Naive thymus-derived CD4-positive, alpha-beta T cell (primary cell): ENCODE measurements at places on chromosomes 1 and 21. TPM values are rescaled to one million over a fixed set of nuclear protein-coding genes. Genes with fewer than 3 reads are reported as not detected.

CSF3R gene
- 0.21 TPM for polyA plus RNA-seq

GRCh38 chr21:40507978-40508377, 339.0 kb downstream of the DSCAM start:
- DNase-seq = no peak

CHML gene
- polyA plus RNA-seq = 6.8 TPM

- no peak for DNase-seq
These were observed 14.6 kb upstream of the UMODL1 start for GRCh38 chr21:42056468-42056867.

ASAP3 gene
- 0.47 TPM for polyA plus RNA-seq

SLAMF9 gene
- polyA plus RNA-seq = not detected

DNA sequence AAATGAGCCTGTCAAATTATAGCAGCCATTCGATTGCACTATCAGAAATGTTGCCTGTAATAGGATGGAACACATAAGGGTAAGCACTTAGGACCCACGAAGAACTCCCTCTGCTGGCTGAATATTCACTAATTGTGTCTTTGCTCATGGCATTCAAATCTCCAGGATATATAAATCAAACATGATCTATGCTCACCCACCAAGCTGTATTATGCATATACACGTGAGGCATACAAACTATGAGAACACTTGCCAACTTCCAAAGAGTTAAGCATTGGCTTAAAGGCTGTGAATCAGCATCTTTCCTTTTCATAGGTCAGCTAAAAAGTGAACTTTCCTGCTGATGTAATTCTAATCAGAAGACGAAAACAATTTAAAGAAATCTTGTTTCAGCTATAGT, 34.5 kb downstream of the TMPRSS15 start:
- DNase-seq = no peak

SUSD4 gene
- polyA plus RNA-seq = 21.5 TPM

GRCh38 chr1:92698932-92699331, 86.0 kb downstream of the EVI5 start:
- no peak for DNase-seq

IL22RA1 gene
- not detected for polyA plus RNA-seq

DNA sequence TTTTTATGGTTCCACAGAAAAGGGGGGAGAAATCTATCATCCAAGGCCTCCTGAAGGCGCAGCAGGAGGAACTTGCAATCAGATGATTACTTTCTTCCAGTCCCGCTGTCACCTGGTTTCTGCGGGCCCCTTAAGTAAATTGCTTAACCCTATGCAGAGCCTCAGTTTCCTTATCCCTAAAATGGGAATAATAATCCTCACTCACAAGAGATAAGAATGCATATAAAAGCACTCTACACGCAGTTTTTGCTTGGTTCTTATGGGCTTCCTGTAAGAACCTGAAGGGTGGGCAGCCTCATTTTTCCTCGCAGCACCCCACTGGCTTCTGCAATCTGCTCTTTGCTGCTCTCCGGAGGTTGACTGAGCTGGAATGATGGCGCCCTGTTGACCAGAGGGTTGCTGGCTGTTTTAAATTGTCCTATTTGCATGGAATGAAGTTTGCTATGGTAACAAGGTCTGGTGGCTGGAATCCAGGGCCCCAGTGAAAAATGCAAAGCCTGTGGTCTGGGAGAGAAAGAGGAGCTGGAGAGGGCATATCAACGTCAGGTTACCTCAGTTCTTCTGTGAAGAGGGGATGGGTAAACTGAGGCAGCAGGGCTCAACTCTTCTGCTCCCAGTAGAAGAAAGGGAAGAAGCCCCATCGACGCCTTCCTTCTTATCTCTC, 1.0 kb upstream of the KAZN start:
- no peak for DNase-seq

LRRC38 gene
- polyA plus RNA-seq = not detected

DNA sequence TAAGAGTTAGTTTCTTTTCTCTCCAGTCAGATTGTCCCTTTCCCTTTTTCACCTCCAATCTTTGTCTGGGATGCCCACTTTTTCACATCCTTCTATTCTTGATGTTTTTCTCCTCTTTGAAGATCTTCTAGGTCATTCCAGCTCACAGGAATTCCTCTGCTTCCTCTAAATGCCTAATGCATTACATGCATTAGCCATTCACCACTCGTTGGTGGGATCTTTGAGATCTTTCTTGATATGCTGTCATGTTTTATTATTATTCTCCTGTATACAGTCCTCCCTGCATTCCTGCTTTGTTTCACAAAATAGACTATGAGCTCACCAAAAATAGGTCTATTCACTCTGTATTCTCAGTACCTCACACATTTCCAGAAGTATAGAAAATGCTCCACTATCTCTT, 129.0 kb downstream of the LYPLAL1 start:
- DNase-seq = no peak

- no peak for DNase-seq
These were observed 48.8 kb downstream of the PRDX6 start for GRCh38 chr1:173525926-173526325.

DNA sequence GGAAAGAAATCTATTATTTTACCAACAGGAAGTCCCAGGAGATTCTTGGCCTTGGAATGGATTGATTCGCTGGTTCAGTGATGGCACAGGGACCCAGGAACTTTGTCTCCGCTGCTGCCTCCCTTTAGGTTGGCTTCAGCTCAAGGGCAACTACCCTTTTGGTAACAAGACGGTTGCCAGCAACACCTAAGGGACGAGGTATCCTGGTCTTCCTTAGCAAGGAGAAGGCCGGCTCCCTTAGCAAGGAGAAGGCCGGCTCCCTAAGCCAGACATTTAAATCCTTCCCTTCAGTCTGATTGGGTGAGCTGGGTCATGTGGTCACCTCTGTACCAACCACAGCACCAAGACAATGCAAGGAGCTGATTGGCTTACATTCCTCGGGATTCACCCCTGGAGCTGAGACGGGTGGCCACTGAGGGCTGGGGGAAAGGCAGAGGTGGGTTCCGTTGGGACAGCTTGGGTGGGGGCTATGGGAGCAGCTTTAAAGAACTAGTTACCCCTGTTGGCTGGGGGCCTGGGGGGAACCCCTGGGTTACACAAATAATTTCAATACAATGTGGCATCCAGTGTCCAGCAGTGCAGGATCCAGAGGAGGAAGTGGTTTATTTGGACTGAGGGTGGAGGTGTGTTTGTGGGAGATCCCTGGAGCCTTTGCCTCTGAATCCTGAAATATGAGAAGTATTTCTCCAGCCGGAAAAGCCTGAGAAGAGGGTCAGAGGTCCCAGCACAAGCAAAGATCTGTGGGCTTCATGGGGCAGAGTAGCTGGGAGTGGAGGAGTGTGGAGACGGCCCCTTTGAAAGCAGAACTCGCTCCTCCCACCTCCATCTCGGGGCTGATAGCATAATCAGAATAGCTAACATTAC, 20.7 kb upstream of the CLIC4 start:
- DNase-seq = no peak

DNA sequence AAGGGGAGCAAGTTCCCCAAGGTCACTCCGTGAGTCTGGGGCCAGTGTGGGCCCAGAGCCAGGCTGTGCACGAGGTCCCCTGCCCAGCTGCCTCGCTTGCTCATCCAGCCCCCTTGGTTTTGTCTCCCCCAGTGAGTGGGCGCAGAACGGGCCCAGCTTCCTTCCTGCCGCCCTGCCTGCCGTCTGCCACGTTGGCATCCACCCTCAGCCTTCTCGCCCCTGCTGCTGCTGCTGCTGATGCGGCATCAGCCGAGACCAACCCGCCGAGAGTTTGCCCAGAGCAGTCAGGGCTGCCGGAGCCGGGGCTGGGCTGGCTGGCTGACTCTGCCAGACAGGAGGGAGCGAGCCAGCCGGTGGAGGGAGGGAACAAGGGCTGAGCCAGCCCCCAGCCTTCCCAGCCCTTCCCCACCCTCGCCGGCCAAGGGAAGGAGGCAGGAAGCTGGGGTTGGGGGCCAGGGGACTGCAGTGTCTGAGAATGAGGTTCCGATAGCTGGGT, 31.4 kb upstream of the WASF2 start:
- DNase-seq = peak; percentile 61

DNA sequence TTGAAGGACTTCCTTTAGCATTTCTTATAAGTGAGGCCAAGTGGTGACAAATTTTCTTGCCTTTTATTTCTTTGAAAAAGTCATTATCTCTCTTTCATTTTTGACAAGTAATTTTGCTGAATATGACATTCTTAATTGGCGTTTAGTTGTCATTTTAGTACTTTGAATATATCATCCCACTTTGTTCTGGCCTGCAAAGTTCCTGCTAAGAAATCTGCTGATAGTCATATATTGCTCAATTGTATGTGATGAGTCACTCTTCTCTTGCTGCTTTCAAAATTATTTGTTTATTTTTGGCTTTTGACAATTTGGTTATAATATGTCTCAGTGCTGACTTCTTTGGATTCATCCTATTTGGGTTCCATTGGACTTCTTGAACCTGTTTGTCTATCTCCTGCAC, 312.6 kb downstream of the DUSP10 start:
- no peak for DNase-seq

CFHR4 gene
- polyA plus RNA-seq = not detected

ASCL5 gene
- 0.15 TPM for polyA plus RNA-seq

GRCh38 chr1:160236806-160237205, 25.5 kb downstream of the DCAF8 start:
- DNase-seq = no peak

DNA sequence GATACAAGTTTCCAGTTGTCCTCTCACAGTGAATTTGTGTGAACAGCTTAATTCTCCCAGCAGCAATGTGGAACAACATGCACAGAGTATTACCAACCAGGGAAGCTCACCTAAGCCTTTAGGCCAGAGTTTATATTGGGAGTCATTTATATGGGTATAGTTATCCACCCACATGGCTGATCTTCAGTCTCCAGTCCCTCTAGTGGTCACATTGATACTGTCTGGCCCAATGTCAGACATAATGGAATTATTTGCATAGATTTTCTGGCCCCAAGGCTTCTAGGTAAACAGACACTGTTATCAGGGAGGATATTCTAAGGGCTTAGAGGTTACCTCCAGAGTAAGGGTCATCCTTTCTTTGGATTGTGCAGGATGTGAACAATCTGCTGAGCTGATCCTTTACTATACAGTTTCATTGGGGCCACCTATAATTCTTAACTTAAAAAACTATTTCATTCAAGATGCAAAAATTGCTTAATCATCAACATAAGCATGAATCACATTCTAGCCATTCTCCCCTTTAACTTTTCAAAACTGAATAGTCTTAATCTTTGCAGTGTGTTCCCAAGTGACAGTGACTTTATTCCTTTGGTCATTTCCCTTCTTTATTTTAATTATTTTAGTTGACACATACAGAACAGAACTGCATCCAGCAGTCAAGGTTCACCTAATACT, 210.9 kb downstream of the LTN1 start:
- no peak for DNase-seq

- peak; percentile 3 for DNase-seq
These were observed 25.2 kb downstream of the RCAN1 start for GRCh38 chr21:34589511-34590282.

DNA sequence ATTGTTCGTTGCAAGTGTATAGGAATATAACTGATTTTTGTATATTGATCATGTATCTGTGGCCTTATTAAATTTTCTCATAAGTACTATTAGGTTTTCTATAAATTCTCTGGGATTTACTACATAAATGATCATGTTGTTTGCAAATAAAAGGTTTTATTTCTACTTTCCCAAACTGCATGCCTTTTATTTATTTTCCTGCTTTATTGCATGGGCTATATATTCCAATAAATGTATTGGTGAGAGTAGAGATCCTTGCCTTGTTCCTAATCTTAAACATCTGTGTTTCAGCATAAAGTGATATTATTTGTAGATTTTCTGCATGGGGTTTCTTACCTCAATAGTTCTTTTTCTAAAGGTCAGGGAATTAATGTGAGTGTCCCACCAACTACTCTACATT, 107.0 kb upstream of the CD55 start:
- DNase-seq = no peak

GPATCH3 gene
- polyA plus RNA-seq = 12.5 TPM

DNA sequence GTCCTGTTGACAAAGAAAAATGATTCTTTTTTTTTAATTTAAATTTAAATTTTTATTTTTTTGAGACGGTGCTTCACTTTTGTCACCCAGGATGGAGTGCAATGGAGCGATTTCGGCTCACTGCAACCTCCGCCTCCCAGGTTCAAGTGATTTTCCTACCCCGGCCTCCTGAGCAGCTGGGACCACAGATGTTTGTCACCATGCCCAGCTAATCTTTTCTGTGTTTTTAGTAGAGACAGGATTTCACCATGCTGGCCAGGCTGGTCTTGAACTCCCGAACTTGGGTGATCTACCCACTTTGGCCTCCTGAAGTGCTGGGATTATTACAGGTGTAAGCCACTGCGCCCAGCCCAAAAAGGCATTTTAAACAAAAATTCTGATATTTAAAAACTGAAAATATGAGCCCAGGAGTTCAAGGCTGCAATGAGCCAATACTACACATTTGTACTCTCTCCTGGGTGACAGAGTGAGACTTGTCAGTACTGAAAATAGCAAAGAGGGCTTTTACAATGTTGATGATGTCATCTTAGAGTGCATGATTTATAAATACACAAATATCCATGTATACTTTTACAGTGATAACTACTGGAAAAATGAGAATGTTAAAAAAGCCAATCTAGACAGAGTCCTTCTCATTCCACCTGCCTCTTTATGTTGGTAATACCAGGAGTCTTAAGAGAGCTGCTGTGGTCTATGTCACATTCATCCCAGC, 56.0 kb upstream of the STUM start:
- DNase-seq = no peak

DCST1 gene
- polyA plus RNA-seq = not detected

OPRD1 gene
- polyA plus RNA-seq = not detected

DNA sequence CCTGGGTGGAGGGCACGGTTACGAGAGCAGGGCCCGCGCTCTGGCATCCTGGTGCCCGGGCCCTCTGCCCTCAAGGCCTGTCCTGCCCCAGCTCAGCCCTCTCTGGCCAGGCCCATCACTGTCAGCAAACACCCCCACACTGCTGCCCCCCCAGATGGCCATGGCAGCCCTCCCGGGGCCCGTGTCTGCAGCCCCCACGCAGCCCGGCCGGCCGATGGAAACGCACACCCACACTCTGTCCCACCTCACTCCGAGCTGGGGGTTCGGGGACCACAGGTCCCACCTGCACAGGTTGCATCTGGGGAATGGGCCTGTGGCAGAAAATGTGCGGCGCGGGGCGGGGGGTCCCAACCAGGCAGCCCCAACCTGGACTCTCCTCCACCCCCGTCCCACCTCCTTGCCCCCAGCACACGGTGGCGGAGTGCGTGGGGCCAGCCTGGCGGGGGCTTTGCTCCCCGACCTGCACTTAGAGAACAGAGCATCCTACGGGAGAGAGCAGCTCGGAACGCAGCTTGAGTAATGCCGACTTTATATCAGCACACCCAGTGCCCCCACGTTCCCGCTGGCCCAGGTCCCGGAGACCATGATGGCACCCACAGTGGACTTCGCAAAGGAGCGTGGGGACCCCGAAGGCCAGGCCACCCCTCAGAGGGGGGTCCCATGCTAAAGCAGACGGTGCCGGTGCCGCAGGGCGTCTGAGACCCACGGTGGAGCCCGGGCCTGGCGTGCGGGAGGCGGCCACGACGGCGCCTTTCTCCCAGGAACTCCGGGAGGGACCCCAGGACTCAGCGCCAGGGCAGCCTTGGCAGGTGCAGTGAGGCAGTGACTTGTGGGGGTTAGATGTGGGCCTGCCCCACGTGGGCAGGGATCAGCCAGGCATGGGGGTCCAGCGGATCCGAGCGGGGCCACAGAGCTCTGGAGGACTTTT, 7.5 kb upstream of the RNF223 start:
- DNase-seq = no peak

TIE1 gene
- not detected for polyA plus RNA-seq

PROX1 gene
- not detected for polyA plus RNA-seq
